ENCODE measurements at places on chromosomes 5 and 9.

DNA sequence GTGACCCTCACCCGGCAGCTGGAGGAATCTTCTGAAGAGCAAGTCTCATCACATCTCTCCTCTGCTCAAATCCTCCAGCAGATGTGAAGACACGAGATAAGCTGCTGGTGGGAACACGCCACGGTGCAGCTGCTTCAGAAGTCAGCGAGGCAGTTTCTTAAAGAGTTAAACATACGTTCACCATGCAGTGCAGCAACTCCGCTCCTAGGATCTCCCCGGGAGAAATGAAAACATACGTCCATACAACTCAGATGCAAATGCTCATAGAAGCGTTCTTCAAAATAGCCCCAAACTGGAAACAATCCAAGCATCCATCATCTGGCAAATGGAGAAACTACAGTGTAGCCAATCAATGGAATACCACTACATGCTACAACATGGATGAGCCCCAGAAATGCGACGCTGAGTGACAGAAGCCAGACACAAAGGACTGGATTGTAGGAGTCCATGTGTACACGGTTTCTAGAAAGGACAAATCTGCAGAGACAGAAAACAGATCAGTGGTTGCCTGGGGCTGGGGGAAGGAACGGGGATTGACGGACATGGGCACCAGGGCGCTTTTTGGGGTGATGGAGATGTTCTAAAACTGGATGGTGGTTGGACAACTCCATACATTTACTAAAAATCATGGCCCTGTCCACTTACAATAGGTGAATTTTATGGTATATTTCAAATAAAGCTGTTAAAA lies 150.6 kb downstream of the COL23A1 start:
- no peak for DNase-seq

DNA sequence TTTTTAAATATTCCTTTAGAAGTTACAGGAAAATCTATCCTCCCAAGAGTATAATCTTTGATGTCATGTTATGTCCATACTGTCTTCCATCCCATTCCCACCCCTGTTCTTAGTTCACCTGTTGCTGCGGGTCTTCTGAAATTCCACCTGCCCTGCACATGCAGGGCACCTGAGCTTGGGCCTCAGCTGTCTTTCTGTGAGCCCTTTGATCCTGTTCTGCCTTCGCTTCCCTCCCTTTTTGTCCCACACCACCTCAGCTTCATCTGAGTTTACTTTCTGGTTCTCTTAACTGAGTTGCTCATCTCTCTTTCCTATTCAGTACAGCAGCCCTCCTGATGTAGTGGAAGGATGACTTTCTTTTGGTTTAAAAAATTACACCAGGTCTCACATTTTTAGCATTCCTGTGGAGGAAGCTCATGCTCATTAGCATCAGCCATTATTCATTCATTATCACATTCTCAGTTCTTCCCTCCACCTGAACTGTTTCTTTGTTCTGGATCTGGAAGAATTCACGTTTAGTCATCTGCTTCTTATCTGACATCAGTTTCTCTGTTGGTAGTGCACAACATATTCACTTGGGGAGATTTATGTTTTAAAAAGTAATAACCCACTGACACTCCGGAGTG lies 211.0 kb downstream of the ADCY2 start:
- DNase-seq, result peak; percentile 9

DNA sequence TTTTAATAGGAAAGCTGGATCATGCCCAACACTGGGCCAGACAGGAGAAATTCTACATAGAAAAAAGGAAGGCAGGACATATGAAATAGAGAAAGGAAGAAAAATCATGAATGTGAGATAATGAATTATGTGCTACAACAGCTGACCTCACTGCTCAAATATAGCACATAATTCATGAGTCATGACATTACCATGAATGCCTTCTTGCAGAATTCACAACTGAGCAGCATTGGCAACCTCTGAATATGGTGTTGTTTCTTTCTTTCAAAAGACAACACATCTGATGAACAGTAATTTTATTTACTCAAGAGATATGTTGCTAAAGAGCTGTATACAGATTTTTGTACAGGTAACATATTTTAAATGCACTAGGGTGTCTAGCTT lies 34.4 kb downstream of the APBA1 start:
- peak; percentile 53 for DNase-seq

GRCh38 chr9:108258640-108259039 lies 597.1 kb downstream of the ACTL7B start:
- no peak for DNase-seq

DNA sequence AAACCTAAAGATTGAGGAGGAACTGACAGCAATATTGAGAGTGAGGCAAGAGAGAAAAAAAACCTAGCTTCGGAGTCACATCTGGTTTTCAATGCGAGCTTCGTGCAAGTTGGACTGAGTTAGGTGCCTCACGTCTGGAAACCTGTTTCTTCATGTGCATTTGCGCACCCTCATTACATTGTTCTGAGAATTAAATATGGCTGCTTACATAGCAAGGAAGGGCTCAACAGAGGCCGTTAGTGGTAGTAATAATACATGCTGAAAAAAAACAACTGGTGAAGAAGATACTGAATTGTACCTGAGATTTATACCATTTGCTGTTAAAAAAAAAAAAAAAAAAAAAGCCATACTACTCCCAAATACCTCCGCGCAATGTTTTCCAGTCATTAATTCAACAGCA lies 18.6 kb downstream of the DNAJA1 start:
- DNase-seq, result no peak

Data from keratinocyte (primary cell).